ENCODE measurements at places on chromosomes 4 and X.

- no peak for DNase-seq
Measured at GRCh38 chr4:124650614-124651013, 61.9 kb downstream of the ANKRD50 start.

- DNase-seq, result no peak
Measured at GRCh38 chrX:97682991-97683840, 799.5 kb downstream of the RPA4 start.

DNA sequence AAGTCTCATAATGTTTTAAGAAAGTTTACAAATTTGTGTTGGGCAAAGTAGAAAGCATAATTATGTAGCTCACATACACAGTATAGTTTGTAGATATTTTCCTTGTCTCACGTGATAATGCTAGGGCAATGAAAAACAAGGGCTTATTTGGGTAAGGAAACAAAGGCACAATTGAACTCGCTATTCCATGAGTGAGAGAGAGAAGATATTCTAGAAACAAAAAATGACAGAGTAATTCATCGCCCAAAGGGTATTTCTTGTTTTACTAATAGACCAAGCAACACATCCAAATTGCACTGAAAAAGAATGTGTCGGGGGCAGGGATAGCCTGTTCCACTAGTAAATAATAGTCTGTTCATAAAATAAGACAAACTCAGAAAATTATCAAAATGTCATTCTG lies 3.6 kb upstream of the ASB11 start:
- no peak for DNase-seq

DNA sequence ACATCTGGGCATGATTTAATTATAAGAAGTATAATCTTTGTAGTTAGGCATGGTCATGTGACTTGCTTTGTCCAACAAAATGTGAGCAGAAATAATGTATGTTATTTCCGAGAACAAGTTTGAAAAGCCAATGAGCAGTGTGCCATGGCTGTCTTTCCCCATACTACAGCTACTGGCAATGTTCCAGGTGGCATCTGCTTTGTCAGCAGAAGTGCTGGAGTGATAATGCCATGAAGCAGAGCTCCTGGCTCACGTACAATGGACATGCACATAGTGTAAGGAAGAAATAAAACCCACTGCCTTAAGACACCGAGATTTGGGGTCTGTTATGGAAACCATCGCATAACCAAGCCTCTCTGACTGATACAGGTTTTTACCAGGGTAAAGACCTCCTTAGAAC lies 212.6 kb upstream of the RASGEF1B start:
- no peak for DNase-seq

GRCh38 chrX:150913511-150913910 lies 15.0 kb upstream of the CD99L2 start:
- DNase-seq, result no peak
